ENCODE measurements at places on chromosomes 13 and 19.

DNA sequence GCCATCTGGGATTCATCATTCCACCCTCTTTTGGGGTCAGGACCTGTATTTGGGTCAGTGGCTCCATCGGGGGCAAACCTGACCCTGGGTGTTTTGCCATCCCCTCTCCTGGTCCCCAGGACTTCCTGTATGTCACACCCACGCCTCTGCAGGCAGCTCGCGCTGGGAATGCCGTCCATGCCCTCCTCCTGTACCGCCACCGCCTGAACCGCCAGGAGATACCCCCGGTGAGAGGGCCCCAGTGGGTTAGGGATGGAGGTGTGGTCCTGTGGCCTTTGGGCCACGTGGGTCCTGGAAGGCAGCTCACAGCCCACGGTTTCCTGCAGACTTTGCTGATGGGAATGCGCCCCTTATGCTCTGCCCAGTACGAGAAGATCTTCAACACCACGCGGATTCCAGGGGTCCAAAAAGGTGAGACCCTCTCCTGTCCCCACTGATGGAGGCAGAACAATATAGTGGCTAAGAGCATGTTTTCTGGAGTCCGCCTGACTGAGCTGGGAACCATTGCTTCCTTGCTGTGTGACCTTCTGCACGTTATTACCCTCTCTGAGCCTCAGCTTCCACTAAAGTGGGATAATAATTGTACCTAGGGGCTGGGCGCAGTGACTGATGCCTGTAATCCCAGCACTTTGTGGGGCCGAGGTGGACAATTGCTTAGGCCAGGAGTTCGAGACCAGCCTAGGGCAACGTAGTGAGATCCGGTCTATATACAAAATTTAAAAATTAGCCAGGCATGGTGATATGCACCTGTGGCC, 14.1 kb downstream of the CPT1C start:
- no peak for DNase-seq

- no peak for DNase-seq
Measured at GRCh38 chr13:40479196-40479845, 187.1 kb downstream of the FOXO1 start.

- no peak for DNase-seq
Measured at GRCh38 chr13:110023729-110024644, 237.6 kb upstream of the IRS2 start.

DNA sequence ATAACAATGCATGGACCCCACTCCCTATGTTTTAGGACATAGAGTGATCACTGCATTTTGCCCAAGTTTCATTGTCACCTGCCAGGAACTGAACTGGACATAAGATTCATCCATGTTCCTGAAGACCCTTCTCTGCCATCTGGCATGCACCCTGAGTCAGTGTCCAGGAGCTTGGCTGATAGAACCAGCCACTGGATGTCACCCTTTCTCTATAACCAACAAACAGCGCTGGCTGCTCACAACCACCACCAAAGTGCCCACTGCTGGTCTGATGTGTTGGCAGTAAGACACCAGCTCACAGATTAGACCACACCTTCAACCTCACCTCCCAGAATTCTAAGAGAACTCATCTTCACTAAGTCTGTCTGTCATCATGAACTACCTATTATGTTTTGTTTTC, 333.4 kb downstream of the ITGBL1 start:
- DNase-seq, result peak; percentile 44

GRCh38 chr13:110450016-110450900, 111.3 kb downstream of the RAB20 start:
- no peak for DNase-seq

- DNase-seq, result no peak
Measured at GRCh38 chr13:99909836-99910619, 61.5 kb downstream of the ZIC5 start.

DNA sequence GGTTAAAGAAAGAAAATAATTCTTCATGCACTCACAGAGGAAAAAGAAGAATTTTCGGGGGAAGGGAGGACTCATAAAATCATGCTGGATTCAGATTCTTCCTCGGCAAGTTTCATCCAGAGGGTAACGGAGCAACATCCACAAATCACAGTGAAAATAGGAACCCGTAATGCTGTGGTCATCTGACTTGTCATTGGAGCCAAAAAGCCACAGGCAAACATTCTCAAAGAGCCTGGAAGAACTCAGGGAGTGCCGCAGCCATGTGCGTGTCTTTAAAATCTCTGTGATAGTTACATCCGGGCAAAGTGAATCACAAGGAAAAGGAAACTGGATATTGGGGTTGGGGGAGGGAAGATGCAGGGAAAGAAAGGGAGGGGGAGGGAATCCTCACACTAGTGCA, 33.0 kb upstream of the VSTM2B start:
- DNase-seq, result no peak

DNA sequence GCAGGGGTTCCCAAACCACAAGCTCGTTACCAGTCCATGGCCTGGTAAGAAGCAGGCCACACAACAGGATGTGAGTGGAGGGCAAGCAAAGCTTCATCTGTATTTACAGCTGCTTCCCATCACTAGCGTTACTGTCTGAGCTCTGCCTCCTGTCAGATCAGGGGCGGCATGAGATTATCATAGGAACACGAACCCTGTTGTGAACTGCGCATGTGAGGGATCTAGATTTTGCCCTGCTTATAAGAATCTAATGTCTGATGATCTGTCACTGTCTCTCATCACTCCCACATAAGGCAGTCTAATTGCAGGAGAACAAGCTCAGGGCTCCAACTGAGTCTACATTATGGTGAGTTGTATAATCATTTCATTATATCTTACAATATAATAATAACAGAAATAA, 677.4 kb upstream of the SLITRK6 start:
- DNase-seq, result no peak

- no peak for DNase-seq
Measured at GRCh38 chr19:42122691-42123607, 9.3 kb downstream of the POU2F2 start.

DNA sequence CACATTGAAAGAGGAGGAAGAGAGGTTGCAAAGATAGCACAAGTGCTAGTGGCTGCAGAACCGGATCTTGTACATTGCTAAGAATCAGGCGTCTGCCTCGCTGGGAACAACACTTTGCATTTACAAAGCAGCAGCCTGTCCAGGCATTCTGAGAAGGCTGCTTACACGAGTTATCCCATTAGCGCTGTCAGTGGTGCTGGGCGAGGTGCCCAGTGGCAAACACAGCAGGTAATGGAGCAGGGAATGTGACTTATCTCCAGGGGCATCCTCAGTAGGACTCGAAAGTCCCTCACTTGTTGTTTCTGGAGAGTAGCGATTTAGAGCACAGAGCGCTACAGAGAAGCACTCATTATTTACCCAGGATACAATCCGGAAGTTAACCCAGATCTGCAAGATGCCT, 209.6 kb downstream of the OLFM4 start:
- no peak for DNase-seq

DNA sequence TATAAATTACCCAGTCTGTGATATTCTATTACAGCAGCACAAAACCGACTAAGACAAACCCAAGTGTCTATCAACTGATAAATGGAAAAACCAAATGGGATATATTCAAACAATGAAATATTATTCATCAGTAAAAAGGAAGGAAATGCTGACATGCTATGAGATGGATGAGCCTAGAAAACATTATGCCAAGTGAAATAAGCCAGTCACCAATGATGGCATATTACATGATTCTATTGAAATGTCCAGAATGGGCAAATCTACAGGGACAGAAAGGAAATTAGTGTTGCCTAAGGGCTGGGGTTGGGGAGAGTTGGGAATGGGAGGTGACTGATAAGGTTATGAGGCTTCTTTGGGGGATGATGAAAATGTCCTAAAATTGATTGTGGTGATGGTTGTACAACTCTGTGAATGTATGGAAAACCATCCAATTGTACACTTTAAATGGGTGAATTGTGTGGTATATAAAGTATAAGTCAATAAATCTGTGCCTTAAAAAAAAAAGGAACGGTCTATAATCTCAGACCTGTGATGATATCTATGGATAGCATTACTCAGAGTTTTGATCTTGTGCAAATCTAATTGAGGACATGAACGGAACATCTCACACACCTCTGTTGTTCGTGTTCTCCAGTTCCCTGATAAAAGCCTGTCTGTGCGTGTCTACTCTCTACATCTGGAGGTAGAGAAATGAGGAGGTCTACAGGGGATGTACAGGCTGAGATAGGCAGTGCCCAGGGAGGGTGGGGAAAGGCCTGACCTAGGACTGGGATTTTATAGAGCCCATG, 49.0 kb downstream of the TNFRSF19 start:
- DNase-seq, result no peak

DNA sequence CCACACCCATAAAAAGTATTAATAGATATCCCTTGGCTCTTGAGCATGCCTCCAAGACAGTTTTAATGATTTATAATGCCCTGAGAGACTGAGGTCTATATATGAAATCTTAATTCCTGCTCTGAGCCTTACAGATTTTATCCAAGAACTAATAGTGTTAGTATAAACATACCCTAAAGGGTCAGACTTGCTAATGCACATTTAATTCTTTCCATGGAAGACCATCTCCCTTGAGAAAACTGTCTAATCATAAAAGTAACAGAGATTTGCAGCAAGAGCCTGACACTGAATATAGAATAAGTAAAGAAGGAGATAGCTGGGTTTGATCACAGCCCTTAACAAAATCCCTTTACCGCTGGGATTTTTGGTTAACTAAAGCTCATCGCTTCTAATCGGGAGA, 650.8 kb upstream of the KLF12 start:
- DNase-seq, result no peak

GRCh38 chr19:50794876-50795663, 4.9 kb downstream of the ACP4 start:
- DNase-seq, result no peak

DNA sequence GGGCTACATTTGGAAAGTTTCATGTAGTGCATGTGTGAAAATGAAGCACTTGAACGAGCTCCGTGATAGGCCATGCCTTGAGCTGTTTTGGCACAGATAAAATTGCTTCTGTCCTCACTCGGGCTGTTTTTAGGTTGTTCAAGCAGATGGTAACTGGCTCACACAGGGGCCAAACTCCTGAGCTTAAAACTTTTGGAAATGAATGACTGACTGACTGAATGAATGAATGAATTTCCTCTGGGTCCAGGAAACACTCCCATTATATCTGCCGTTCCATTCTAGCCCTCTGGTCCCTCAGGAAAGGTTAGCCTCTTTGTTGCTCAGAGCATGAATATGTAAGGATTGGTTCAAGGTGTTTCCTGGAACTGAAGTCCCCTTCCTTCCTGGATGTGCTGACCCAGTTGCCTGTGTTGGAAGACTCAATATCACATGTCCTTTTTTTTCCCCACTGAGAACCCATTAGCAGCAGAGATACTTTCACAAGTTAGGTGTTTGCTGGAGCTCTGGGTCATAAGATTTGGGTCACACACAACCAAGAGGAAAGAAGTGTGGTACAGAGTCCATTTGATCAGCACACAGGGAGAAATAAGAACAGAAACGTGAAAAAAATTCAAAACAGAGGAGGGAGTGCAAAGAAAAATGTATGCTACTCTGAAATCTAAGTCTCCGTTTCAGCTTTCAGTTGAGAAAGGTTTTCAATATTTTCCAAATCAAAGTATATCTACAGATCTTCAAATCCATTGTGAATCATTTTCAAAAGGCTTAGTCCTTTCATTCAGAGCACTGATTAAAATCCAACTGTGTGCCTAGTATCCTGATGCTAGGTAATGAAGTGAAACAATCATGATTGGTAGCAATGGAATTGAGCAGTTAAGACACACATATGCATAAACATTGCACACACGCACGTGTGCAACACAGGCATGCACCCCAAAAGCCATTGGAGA, 18.9 kb downstream of the MBNL2 start:
- no peak for DNase-seq

GRCh38 chr13:52712385-52712784, 27.2 kb downstream of the CNMD start:
- no peak for DNase-seq

DNA sequence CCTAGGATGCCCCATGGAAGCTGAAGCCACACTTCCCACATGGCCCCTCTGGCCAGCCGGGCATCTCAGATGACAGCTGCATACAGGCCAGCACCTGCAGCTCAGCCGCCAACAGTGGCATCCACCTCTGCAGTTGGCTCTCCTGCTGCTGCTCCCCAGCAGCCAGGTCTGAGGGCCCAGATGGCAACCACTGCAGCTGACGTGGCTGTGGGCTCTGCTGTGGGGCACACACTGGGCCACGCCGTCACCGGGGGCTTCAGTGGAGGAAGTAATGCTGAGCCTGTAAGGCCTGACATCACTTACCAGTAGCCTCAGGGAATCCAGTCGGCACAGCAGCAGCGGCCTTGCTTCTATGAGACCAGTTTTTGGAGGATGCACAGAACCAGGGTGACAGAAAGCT, 45.3 kb upstream of the LSM14A start:
- DNase-seq, result no peak

- no peak for DNase-seq
Measured at GRCh38 chr19:41447732-41448332, 4.9 kb downstream of the ERICH4 start.

DNA sequence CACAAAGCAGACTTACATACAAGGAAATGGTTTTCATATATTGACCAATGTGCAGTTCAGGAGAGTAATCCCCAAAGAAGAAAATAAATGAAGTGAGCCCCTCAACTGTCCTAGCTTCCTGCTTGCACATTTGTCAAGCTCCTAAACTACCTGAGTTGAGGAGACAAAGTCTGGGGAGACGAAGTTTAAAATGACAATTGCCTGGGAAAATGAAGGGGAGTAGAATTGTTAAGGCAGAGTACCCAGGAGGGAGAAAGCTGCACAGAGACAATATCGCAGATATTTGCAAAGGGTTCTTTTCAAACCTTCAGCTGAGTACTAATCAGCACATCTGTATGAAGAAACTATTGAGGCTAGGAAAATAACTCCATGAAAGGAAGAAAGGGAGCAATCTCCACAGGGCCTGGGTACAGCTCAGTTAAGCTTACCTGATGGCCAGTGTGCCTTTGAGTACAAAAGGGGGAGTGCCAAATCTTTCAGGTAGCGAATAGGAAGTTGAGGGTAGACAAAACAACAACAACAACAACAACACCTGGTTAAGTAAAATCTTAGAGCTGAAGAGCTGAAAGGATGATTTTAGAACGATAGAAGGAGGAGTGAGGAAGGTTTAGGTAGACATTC, 1700.1 kb upstream of the PRR20A start:
- no peak for DNase-seq

- DNase-seq, result no peak
Measured at GRCh38 chr19:3499738-3500428, 591 bp downstream of the DOHH start.

DNA sequence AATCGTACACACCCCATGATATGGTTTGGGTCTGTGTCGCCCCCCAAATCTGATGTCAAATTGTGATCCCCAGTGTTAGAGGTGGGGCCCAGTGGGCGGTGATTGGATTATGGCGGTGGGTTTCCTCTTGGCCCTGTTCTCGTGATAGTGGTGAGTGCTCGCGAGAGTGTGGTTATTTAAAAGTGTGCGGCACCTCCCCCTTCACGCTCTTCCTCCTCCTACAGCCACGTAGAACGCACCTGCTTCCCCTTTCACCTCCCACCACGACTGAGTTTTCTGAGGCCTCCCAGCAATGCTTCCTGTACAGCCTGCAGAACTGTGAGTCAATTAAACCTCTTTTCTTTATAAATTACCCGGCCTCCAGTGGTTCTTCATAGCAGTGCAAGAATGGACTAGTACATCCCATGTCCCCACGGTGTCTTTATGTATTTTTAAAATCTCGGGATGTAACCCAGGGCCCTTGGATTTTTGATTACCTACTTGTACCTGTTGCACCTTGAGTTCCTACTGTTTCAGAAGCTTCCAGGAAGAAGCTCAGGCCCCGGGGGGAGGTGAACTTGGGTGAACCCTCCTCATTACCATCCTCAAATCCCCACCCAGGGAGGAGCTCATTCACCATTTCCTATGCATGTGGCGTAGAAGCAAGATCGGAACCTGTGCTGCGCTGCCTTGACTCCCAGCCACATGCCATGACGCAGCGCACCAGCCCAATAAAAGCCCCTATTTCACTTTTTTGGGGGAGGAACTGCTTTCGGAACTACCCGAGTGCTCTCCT, 52.4 kb downstream of the TEX29 start:
- DNase-seq, result no peak

GRCh38 chr19:4399812-4400134, 574 bp downstream of the SH3GL1 start:
- no peak for DNase-seq
